ENCODE measurements at places on chromosomes 16 and 17. TPM values are rescaled to one million over a fixed set of nuclear protein-coding genes. Genes with fewer than 3 reads are reported as not detected.
A peak's percentile ranks its signal among the peaks of the same experiment; 100 is the strongest.

DNA sequence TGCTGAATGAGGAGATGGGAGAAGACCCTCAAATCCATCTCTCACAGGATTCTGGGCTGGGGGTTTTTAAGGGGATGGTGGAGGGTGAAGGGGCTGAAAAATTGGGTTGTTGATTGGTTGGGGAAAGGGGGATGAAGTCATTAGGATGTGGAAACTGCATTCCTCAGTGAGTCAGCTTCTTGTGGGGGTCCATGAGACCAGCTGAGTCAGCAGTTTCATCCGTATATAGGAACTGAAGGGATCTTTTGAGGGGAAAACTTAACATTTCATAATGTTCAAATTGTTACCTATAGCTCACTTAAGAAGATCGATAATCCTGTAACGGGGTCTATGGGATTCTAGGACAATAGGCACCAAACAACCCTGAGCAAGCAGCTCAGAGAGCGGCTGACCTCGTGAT lies 213.4 kb downstream of the CBLN1 start:
- H3K27me3 ChIP-seq, result no peaks in the 10 kb centered on the region
- H3K4me3 ChIP-seq, result no peak overlapping the region
- peak; percentile 5 for DNase-seq
- H3K27ac ChIP-seq, result no peak overlapping the region

- no peak for DNase-seq
- H3K4me3 ChIP-seq, result no peak overlapping the region
- no peaks in the 10 kb centered on the region for H3K36me3 ChIP-seq
- peaks cover 30% of the 10 kb centered on the region for H3K4me1 ChIP-seq
These were observed 7.8 kb downstream of the GAS2L2 start for GRCh38 chr17:35745246-35745645.

GRCh38 chr16:72764015-72764654 lies 283.8 kb downstream of the ZFHX3 start:
- no peak for DNase-seq
- H3K36me3 ChIP-seq, result no peaks in the 10 kb centered on the region
- no peaks in the 10 kb centered on the region for H3K4me1 ChIP-seq
- no peaks in the 10 kb centered on the region for H3K27me3 ChIP-seq
- no peak overlapping the region for H3K4me3 ChIP-seq
- H3K27ac ChIP-seq, result no peak overlapping the region

Gene TBC1D3C
- not detected for total RNA-seq

GRCh38 chr16:77977339-77977738 lies 45.0 kb upstream of the CLEC3A start:
- peaks cover 20% of the 10 kb centered on the region for H3K27me3 ChIP-seq
- no peaks in the 10 kb centered on the region for H3K4me1 ChIP-seq
- H3K27ac ChIP-seq, result no peak overlapping the region
- DNase-seq, result no peak

Gene AATK
- 24.6 TPM for total RNA-seq

GRCh38 chr16:10138881-10139280 lies 43.3 kb downstream of the GRIN2A start:
- H3K27me3 ChIP-seq, result no peaks in the 10 kb centered on the region
- H3K27ac ChIP-seq, result no peak overlapping the region
- peaks cover 7% of the 10 kb centered on the region for H3K4me1 ChIP-seq

DNA sequence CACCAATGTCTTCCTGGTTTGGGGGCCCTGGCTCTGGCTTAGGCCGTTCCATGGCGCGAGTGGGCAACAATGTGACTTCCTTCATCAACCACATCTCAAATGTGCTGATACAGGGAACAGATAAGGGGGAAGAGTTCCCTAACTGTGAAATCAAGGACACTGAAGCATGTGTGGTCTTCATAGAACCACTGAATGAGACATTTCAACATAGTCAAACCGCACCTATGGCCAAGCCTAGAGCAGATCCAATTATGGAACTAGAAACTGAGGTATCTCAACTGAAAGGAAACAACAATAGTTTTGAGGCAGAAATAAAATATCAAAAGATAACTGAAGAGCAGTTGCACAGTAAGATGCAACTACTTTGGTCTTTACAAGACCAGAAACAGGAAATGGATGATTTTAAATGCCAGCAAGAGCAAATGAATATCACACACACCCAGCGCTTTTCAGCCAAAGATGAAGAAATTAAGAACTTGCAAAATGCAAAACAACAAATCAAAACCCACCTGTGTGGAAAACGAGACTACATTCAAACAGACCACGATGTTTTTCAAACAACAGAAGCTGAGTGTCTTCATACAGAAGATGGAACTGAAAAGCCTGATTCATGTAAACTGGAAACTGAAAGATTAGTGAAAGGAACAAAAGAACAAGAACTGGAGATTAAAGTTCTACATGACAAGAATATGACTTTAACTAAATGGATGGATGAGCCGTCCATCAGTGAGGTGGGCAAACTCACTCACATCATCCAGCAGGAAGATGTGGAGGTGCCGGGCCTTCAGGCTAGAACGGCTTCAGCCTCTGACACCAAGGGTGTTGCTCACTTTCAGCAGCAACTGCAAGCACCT lies 18.1 kb upstream of the LCMT1 start:
- H3K27me3 ChIP-seq, result no peaks in the 10 kb centered on the region
- H3K4me1 ChIP-seq, result no peaks in the 10 kb centered on the region
- H3K27ac ChIP-seq, result no peak overlapping the region

Gene NAGS
- total RNA-seq, result 3.4 TPM

- no peak overlapping the region for H3K4me3 ChIP-seq
- peaks cover 80% of the 10 kb centered on the region for H3K4me1 ChIP-seq
- DNase-seq, result no peak
- H3K27me3 ChIP-seq, result no peaks in the 10 kb centered on the region
- H3K27ac ChIP-seq, result no peak overlapping the region
- H3K36me3 ChIP-seq, result peaks cover 4% of the 10 kb centered on the region
These were observed 34.1 kb downstream of the GRB2 start for GRCh38 chr17:75371339-75371738.

- H3K27ac ChIP-seq, result no peak overlapping the region
- H3K27me3 ChIP-seq, result no peaks in the 10 kb centered on the region
These were observed 19.2 kb downstream of the ADCY7 start for GRCh38 chr16:50285406-50286003.

Gene CHRNB1
- 12.8 TPM for total RNA-seq

- peaks cover 19% of the 10 kb centered on the region for H3K36me3 ChIP-seq
- H3K27me3 ChIP-seq, result no peaks in the 10 kb centered on the region
- no peak overlapping the region for H3K4me3 ChIP-seq
- no peak for DNase-seq
These were observed 1.5 kb downstream of the ASB16 start for GRCh38 chr17:44171931-44172455.

DNA sequence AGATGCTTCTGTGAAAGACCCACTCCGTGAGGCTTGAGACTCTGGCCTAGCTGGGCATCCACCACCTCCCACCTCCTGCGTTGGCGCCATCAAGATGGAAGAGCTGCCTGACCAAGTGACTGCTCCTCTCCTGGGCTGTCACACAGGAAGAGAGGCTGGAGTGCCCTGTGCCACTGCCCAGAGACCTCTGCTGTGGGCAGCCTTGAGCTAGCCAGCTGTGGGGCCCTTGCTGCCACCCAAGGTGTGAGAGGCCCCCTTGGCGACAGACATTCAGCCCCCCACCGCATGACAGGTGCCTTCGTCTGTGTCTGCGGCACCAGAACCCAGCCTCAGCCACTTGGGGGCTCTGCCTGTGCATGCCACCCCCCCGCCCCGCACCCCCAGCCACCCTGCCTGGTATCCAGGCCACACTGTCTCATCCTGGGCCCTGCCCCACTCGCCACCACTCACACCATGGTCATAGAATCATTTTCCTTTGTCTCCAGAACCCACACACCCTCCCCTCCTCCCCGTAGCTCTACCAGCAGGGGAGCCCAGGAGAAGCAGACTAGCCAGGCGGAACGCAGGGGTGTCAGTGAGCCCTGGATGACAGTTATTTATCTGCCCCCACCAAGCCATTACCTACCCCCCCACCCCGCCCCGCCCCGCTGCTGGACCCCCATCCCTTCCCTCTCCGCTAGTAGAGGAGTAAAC lies 120.9 kb upstream of the LHX1 start:
- H3K27me3 ChIP-seq, result peaks cover 9% of the 10 kb centered on the region
- no peaks in the 10 kb centered on the region for H3K4me1 ChIP-seq
- H3K4me3 ChIP-seq, result no peak overlapping the region
- no peaks in the 10 kb centered on the region for H3K36me3 ChIP-seq

DNA sequence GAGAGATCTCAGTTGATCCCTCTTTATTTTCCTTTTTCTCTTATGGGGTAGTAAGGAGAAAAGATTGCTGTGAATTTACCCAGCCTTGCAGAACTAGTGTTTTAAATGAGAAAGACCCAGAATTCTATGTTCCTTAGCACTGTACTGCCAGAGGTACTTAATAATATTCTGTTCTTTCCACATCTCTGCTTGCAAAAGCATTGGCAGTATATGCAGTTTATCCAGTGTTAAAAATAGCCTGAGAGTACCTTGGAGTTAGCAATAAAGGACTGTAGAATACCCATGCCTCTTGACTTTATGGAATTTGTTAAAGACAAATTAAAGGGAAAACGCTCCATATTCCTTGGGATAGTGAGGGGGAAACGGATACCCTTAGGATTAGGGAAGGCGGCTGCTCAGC lies 11.9 kb downstream of the SLC7A6 start:
- DNase-seq, result no peak
- no peak overlapping the region for H3K4me3 ChIP-seq
- H3K4me1 ChIP-seq, result peaks cover 42% of the 10 kb centered on the region

Gene RHBDL1
- total RNA-seq, result 0.17 TPM

GRCh38 chr17:43736389-43736788 lies 22.2 kb downstream of the SOST start:
- no peak overlapping the region for H3K4me3 ChIP-seq
- H3K4me1 ChIP-seq, result peaks cover 3% of the 10 kb centered on the region
- no peak overlapping the region for H3K27ac ChIP-seq

Gene CTRL
- total RNA-seq, result 0.80 TPM

Gene PRAC1
- not detected for total RNA-seq

- no peak overlapping the region for H3K4me3 ChIP-seq
- H3K4me1 ChIP-seq, result peaks cover 27% of the 10 kb centered on the region
- no peaks in the 10 kb centered on the region for H3K36me3 ChIP-seq
- H3K27ac ChIP-seq, result no peak overlapping the region
- DNase-seq, result no peak
- H3K27me3 ChIP-seq, result no peaks in the 10 kb centered on the region
These were observed 4.8 kb upstream of the MT2A start for GRCh38 chr16:56603589-56603988.

Gene FBXO39
- 0.83 TPM for total RNA-seq

DNA sequence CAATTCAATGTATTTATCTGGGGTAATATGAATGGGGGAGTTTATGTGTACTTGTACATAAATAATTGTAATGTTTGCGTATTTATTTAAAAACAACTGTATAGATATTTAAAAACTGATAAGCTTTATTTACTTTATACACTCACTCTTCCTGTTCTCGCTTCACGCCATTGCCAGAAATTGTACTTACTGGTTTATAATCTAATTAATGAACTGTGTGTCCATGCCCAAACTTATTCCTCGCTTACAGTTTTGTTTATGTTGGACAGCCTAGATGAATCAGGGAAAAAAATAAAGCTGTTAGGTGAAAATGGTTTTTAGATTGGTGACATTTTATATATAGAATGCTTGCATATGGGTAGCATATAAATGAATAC lies 30.8 kb downstream of the AATF start:
- H3K4me3 ChIP-seq, result no peak overlapping the region
- peaks cover 17% of the 10 kb centered on the region for H3K4me1 ChIP-seq

DNA sequence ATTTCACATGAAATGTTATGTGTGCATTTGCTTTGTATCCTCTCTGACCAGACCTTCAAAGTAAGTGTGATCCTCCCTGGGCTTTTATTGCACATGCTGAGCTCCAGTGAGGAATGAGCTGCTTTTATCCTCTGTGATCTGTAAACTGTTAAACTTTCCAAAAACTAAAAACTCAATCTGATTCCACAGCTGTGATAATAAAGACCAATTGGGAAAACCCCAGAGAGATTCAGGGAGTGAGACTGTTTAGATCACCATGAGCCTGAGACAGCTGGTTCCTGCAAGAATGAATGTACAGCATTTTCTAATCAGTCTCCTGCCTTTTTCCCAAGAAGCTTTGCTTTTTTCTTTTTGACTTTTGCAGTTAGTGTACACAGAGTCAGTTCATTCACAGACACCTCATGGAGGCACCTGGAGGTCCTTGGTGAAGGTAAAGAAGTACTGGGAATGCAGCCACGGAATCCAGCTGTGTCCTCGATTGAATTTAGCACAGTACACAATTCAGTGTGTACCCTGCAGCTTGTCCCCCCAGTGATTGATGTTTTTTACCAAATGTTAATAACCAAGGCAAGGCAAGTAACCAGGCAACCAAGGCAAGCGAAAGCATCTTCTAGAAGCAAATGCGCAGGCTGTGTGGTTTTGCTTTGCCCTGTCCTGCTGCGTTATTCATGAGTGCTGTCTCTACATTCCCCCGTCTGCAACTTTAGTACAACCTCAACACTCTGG lies 182.6 kb downstream of the LGALS9B start:
- H3K4me3 ChIP-seq, result no peak overlapping the region
- H3K36me3 ChIP-seq, result no peaks in the 10 kb centered on the region
- DNase-seq, result no peak
- no peak overlapping the region for H3K27ac ChIP-seq

DNA sequence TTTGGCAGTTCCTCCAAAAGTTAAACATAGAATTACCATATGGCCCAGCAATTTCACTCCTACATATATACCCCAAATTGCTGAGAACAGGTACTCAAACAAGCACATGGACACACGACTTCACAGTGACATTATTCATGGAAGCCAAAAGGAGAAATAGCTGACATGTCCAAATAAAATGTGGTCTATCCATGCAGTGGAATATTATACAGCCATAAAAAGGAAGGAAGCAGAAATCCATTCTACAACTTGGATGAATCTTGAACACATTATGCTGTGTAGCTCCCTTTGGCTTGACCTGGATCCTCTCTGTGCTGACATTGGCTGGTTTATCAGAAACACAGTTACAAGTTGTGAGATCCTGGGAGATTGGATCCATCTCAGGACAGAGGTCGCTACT lies 370.9 kb upstream of the EEF2KMT start:
- H3K36me3 ChIP-seq, result no peaks in the 10 kb centered on the region
- no peaks in the 10 kb centered on the region for H3K4me1 ChIP-seq
- H3K27ac ChIP-seq, result no peak overlapping the region
- DNase-seq, result no peak

Gene WNT3
- under 0.01 TPM for total RNA-seq

DNA sequence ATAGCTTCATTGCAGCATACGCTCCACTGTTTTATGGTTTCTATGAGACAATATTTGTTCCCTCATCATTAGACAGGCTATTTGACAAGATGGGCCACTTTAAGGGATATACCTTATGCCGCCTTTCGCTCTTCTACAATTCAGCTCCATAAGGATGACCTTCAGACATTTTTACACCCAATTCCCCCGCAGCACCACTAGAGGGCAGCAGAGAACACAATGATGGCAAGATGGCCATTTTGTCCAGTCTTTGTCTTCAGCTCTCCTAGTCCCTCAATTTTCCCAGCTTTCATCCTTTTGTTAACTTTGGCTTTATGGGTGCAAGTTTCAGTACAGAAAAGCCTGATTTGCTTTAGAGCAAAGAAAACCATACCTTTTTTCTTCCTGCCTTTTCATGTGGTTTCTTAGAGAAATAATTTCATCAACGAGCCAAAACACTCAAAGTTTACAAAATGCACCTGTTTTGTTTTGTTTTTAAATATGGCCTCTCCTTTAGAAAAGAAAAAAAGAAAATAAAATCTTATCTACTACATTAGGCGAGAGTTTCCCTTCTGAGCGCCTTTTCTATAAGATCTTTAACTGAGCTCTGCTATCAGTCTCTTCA lies 355.3 kb downstream of the TOX3 start:
- H3K4me3 ChIP-seq, result no peak overlapping the region
- DNase-seq, result peak; percentile 91
- H3K27me3 ChIP-seq, result no peaks in the 10 kb centered on the region
- no peaks in the 10 kb centered on the region for H3K4me1 ChIP-seq

Gene FN3K
- 4.3 TPM for total RNA-seq
